ENCODE measurements at places on chromosomes 11 and 22.

- no peak for DNase-seq
Measured at GRCh38 chr11:75160220-75160757, 9.4 kb downstream of the SLCO2B1 start.

DNA sequence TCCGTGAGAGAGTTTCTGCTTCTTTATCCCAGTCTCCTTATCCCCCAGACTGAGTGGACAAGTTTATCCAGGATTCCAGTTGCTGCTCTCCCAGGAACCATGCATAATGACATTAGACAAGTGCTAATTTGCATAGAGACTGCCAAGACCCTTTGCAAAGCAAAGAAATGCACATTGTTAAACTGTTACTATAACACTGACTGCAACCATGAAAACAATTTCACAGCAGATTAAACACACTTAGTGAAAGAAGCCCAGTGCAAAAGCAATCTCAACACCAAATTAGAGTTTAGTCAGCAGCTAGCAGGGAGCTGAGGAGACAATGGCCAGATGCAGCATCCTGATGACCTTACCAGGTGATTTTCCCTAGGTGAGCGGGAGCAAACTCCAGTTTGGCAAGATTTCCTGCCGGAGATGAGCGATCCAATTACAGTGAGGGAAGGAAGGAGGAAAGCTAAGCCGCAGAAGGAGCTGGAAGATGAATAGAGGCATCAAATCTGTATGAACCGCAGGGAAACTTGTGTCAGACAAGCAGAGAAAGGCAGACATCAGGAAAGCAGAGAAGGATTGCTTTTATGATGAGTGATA is 273.8 kb upstream of the B3GAT1 start:
- DNase-seq: no peak

- DNase-seq: no peak
Measured at GRCh38 chr22:22139364-22139763, 105.2 kb upstream of the VPREB1 start.

DNA sequence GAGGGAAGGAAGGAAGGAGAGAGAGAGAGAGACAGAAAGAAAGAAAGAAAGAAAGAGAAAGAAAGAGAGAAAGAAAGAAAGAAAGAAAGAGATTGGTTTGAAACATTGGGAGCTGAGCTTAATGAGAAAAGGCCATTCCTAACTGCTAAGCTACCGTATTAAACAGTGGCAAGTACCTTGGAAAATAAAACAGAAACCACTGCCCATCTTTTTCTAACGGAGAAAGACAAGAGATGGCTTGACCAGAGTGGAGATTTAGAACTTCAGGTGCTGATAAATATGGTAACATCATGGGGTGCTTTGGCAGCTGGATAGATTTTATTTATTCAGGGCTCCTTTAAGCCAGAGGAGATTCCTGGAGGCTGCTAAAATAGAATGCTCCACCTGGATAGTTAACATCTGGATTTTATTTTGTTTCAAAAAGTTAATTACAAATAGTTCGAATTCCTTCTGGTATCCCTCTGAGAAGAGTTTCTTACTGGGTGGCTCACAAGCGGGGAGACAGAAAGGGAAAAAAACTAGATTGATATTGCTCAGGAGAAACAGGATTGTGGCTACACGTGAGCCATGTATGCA is 12.9 kb downstream of the TIMP3 start:
- DNase-seq: no peak

GRCh38 chr11:72815110-72815618 is 953 bp downstream of the ATG16L2 start:
- no peak for DNase-seq

GRCh38 chr11:64989416-64989815 is 7.4 kb downstream of the BATF2 start:
- no peak for DNase-seq

DNA sequence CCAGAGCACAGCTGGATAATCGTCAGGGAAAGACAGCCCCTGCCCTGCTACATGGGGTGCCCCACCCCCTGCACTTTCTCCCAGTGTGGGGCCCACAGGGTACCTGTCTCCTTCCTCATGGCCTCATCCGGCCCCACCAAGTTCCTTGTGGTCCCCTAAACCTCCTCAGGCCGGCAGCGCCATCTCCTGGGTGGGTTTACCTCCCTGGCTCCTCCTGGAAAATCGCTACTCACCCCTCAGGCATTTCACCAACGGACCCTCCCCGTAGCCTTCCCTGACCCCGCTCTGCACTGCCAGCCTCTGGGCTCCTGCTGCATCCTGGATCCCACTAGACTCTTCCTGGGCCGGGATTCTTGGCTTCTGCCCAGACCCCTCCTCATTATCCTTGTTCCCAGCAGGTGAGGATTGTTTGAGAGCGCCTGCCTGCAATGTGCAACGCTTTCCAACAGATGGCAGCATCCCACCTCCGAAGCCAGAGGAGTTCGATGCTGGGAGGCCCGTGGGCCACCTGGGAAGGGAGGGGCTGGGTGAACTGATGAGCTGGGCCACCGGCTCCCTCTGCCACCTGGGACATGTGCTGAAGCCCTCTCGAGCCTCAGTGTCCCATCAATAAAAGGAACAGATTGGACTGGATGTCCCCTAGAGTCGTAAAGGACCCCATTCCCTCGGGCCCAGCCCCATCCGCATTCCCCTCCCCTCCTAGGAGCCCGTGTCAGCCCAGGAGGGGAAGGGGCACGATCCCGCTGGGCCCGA is 44.2 kb upstream of the TTLL12 start:
- peak; percentile 41 for DNase-seq

- DNase-seq: no peak
Measured at GRCh38 chr22:29026579-29026978, 35.1 kb downstream of the C22orf31 start.

DNA sequence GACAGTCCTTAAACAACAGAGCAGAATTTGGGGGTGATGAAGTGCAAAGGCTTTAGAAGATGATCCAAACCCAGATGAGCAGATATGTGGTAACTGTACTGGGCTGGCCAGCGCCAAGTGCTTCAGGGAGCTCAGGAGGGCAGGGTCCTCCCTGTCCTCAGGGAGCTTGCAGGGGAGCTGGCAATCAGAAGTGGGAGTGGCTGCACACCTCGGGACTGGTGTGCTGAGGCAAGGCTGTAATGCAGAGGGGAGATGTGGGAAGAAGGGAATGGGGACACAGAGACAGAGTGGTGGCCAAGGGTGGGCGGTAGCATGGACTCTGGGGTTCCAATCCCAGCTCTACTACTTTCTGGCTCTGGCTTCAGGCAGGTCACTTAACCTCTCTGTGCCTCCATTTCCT is 235.6 kb upstream of the NCAM1 start:
- no peak for DNase-seq

- no peak for DNase-seq
Measured at GRCh38 chr11:19013181-19013857, 47.2 kb downstream of the MRGPRX2 start.

GRCh38 chr11:10955616-10956015 is 97.8 kb upstream of the ZBED5 start:
- no peak for DNase-seq

GRCh38 chr11:72850832-72851231 is 36.6 kb downstream of the ATG16L2 start:
- DNase-seq: no peak

GRCh38 chr11:100914415-100915110 is 215.1 kb downstream of the PGR start:
- no peak for DNase-seq

GRCh38 chr11:45983471-45983845 is 61.0 kb downstream of the LARGE2 start:
- DNase-seq: no peak

DNA sequence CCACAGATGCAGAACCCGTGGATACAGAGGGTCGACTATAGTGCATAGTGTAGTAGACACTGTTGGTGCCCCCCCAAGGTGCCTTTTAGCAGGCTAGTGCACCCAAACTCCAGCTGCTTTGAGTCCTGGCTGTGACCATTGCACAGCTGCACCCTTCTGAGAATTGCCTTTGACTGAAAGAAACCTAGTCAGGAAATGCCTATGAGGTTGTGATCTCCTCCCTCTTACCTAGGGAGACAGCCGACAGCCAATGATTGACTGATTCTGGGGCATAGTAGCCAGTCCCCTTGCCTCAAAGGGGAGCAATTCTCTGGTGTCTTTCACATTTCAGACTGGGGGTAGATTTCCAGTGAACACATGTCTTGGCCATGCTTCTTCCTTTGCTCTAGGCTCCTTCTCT is 74.2 kb downstream of the DCDC1 start:
- DNase-seq: no peak

DNA sequence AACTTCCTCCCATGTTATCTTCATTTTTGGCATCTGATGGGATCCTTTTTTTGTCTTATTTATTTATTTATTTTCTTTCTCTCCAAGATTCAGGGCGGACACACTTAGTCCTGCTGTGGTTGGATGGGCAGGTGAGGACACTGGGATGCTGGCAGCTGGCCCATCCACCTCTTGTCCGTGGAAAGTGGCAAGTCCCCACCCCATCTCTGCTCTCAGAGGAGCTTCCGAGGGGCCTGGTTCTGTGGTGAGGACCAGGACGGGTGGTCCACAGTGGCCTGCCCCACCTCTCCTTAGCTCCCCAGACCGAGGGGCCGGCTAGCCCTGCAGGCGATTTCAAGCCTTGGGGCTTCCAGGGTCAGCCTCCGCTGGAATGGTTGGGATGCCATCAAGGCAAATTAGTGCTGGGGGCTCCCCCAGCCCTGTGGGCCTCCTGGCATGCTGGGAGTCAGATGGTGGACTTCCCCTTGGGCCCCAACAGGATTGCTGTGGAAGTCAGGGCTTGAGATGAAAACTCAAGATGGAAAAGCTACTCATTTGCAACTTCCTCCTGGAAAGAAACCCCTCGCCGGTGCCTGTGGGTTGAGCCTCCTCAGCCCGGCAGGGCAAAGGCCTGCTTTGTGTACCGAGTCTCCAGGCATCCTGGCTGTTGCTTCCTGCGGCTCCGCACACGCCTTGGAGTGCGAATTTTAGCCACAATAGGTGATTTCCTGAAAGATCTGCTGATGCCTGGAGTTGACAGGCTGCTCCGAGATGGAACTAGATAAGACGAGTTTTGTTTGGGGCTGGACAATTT is 31.2 kb upstream of the LINC01488 start:
- no peak for DNase-seq

GRCh38 chr11:1071571-1072115 is 3.0 kb upstream of the MUC2 start:
- DNase-seq: no peak

DNA sequence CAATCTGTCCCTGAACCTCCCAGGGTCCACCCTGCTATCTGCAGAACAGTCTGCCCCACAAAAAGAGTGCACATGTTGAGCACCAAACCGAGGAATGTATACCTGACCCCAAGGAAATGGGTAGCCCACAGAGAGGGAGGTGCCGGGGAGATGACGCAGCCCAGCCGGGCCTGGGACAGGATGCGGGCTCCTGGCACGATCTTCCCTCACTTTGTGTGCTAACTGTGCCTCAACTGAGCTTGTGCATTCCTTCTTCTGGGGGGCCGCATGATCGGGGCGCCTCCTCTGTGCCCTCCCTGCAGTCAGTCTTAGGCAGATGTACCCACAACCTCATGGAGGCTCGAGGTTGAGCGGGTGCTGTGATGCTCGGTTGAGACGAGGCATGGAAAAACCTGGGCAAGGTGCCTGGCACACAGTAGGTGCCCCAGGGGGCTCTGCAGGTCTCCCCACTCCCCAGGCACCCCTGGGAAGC is 2.4 kb downstream of the GAS2L1 start:
- DNase-seq: no peak

GRCh38 chr11:3745161-3745560 is 52.2 kb downstream of the NUP98 start:
- DNase-seq: no peak

- DNase-seq: no peak
Measured at GRCh38 chr11:116232364-116232828, 540.4 kb downstream of the BUD13 start.

DNA sequence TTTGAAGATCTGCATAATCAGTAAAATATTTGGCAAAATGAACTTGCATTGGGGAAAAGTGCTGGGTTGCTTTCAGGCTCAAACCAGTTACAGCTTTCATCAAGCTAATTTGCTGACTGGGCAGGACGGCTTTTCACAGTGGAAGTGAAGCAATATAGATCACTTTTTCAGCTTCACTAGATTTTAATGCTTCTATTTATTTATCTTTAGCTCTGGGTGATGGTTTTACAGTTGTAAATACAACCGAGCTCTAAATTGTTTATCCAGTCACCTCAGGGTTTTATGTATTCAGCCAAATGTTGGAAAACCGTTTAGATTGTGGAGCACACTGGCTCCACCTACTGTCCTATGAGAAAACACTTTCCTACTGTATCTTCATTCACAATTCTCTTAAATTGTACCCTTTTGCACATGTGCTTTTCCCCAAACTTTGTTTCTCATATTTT is 58.2 kb downstream of the ACER3 start:
- DNase-seq: peak; percentile 56

DNA sequence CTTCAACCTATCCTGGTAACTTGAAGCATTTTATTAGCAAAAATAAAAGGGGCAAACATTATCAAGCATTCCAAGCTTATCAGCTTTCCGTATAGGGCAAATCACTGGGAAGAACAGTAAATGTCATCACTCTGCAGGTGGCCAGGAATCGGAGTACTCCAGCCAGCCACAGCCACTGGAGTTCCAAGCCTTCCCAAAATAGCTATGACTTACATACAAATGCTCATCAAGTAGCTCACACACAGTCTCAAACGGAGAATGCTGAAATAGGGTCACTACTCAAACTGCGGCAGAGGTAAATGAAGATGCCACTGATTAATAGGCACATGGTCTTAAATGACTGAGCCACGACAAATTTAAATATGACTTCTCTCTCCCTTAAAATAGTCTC is 2.1 kb downstream of the USP28 start:
- DNase-seq: no peak

DNA sequence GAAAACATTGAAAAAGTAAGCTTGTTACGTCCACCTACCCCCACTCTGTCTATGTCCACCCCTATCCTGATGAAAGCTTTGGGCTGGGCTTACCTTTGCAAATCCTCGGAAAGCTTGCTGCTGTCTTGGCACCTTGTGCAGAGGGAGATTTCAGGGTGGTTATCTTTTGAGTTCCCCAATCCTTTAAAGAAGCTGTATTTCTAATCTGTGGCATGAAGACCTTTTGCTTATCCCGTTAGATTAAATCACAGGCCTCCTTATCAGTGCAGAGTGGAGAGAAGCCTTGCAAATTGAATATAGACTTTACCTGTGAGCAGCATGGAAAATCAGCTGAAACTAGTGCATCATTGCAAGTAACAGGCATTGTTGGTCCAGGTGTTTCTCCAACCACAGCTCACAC is 580.6 kb upstream of the ANO5 start:
- no peak for DNase-seq

DNA sequence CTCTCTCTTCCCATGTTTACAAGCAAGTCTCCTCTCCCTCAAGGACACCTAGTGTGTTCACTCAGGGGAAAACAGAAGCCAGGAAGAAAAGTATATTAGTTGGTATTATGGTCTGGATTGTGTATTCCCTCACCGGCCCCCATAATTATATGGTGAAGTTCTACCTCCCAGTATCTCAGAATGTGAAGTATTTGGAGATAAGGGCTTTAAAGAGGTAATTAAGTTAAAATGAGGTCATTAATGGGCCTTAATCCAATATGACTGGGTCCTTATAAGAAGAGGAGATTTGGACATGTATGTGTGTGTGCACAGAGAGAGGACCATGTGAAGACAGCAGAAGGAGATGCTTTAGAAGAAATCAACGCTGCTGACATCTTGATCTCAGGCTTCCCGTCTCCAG is 26.5 kb upstream of the THY1 start:
- no peak for DNase-seq
